A549 treated with DMSO at 1 μM for 4 hours (cell line): ENCODE measurements at places on chromosomes 6 and 20. TPM values are rescaled to one million over a fixed set of nuclear protein-coding genes. Genes with fewer than 3 reads are reported as not detected.

Gene CLPSL1
- total RNA-seq: not detected in 5 replicates

Gene SNX9
- total RNA-seq: 27.3 to 35.4 TPM (median 31.2 TPM) in 5 replicates

Gene TREM1
- total RNA-seq: 0.09 to 0.30 TPM (median 0.13 TPM) in 4 of 5 replicates, not detected in the other

Gene UBE2C
- total RNA-seq: 225 to 256 TPM (median 248 TPM) in 5 replicates

Gene LRRC73
- total RNA-seq: 0.74 to 1.3 TPM (median 1.1 TPM) in 5 replicates

Gene KIF25
- total RNA-seq: 0.06 to 0.07 TPM in 2 of 5 replicates, not detected in the others

Gene LTV1
- 34.8 to 37.9 TPM (median 36.5 TPM) in 5 replicates for total RNA-seq
